ENCODE measurements at places on chromosomes 2 and 18.

DNA sequence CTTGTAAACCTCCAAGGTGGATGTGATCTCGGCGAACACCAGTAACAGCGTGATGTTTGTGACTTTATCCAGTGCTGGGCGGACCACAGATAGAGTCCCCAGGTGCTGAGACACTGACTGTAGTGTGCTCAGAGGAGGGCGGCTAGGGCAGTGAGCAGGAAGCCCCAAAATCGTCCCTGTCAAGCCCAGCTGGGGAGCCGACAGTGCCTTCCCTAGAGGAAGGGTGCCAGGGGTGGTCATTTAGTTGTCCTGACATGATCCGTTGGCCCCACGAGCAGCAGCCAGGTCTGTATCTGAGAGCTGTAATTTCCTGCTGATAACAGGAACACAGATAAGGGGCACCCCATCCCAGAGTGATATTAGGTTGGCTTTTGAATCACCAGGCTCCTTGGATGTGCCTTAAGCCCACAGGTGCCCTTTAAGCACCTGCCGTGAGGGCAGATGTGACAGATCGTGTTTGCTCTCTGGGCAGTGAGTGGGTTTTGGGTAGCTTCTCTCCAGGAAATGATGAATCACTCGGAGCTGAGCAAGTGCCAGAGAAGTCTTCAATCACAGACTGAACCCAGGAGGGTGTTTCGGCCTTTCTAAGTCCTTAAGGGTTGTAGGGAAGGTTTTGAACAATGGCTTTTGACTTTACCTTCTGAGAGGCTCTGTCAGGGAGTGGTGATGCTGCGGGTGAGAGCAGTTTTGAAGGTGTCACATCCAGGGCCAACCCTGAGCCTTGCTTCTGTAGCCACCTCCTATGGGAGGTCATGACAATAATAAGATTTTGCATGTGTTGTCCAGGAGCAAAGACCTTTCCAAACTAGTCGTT, 7.7 kb downstream of the LPIN1 start:
- no peak for DNase-seq

GRCh38 chr2:240155745-240156390, 15.4 kb upstream of the OTOS start:
- no peak for DNase-seq

GRCh38 chr2:84846741-84847142, 34.1 kb downstream of the TRABD2A start:
- no peak for DNase-seq

DNA sequence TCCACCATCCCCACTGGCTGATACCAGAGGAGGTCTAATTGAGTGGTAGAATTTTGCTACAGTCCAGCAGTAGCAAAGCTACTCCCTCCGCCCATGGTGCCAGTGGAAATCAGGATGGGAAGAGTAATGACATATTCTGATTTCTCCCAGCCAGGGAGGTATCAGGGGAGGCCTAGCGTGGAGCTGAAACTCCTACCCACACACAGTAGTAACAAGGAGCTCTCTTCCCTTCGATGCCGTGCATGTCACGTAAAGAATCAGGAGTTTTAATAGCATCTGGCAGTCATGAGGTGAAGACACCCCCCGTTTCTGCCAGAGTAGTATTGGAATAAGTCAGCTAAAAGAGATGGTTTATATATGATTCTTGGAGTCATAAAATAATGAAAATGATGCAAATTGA, 786.8 kb upstream of the DDX18 start:
- DNase-seq = no peak

- DNase-seq = no peak
These were observed 28.1 kb upstream of the SLC35G4 start for GRCh38 chr18:11581286-11581685.

GRCh38 chr2:58137856-58138255, 91.2 kb downstream of the VRK2 start:
- DNase-seq = no peak

Data from stimulated activated CD4-positive, alpha-beta T cell treated with anti-CD3 and anti-CD28 coated beads, Interleukin-1b, Interleukin-23, amount 100 ng/mL, for 24 hours (primary cell).